Right lobe of liver (tissue), 6 donors: ENCODE measurements at places on chromosomes 3 and 15. TPM values are rescaled to one million over a fixed set of nuclear protein-coding genes. Genes with fewer than 3 reads are reported as not detected.

The BCHE gene
- 30.1 TPM for total RNA-seq

The INSYN1 gene
- total RNA-seq, result 0.33 TPM

- DNase-seq, result no peak
Observed at GRCh38 chr15:28876131-28876844, 9.5 kb upstream of the APBA2 start.

DNA sequence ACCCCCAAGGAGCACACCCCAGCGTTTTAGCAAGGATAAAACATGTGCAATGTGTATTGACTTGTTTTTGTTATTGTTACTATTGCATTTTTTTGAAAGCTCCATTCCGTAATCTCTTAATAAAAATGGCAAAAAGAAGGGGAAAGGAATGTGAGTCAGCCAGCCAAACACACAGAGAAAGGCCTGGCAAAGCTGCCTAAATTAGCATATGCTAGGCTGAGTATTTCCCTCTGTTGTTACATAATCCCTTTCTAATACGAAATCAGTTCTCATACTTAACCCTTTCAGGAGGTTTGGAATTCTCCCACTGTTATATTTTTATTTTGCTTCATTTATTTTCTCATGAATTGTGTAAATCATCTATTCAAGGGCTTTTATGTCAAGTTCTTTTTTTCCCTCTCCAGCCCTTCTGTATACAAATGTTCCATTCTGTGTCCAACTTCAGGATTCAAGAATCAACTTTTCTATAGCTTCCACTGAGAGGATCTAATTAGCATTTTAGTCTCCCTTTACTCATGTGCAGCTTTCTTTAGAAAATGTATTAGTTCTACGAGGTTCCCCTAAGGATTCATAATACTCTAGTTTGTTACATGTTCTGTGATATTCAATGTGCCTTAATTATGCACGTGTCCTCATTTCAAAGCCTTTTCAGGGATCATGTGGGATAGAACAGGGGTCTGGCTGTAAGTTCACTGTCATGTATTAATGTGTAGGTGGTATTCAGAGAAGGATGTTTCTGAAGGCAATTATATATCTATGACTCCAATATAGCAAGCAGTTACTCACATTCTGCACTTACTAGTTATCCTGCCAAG, 9.2 kb downstream of the CADM2 start:
- DNase-seq, result no peak

DNA sequence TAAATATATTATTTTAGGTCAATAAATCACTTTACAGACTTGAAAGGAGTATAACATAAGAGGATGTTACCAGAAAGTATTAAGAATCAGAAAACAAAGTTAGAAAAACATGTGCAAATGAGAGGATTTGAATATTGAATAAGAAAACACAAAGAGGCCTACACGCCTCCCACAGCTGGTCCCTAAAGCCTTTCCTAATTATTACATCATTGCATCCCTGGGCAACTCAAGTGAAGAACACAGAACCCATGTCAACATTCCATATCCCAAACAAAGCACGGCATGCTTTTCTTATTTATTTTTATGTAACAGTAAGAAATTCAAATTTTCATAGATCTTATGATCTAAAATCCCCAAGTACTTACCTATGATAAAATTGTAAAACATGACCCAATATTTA, 61.2 kb downstream of the HERC1 start:
- no peak for DNase-seq

DNA sequence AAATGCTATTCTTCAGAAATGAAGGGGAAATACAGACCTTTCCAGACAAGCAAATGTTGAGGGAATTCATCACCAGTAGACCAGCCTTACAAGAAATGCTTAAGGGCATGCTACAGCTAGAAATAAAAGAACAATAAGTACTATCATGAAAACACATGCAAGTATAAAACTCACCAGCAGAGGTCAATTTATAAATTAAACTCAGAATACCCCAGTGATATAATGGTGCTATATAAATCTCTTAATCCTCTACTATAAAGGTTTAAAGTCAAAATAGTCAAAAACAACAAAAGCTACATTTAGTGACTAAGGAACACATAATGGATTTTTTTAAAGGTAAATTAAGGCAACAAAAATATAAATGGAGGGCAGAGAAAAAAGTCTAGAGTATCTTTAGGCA, 142.5 kb downstream of the CPNE4 start:
- DNase-seq, result no peak

GRCh38 chr3:53361852-53362251, 14.5 kb upstream of the DCP1A start:
- no peak for DNase-seq

DNA sequence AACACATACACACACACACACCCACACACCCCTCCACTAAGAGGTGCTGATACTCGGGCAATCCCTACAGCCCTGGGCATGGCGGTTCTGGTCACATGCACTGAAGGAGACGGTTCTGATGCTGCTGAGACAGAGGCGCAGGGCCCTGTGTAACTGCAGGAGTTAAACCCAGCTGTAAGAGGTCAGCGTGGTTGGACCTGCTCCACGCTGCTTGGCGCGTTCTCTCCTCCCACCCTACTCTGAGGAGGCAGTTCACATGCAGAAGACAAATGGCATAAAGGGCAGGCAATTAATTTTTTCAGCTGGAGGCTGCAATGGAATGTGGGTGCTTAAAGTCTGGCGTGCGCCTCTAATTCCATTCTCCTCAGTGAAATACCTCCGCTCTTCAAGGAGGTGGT, 35.2 kb downstream of the GRK7 start:
- DNase-seq, result no peak

DNA sequence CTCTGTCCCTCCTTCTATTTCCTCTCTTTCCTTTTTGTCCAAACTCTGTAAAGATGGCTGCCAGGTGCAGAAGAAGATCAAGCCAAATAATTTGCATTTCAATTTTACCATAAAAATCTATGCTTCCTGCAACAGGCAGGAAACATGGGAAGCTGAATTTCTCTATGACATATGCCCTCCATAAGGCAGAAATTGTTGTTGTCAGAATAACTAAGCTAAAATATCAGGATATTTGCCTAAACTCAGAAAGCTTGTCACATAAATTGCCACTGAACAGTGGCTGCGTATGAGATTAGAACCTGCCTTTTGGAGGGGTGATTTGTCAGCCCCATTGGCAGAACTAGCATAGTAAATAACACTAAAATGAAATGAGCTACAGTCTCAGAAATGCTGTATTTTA, 288.3 kb upstream of the LMCD1 start:
- DNase-seq, result no peak

DNA sequence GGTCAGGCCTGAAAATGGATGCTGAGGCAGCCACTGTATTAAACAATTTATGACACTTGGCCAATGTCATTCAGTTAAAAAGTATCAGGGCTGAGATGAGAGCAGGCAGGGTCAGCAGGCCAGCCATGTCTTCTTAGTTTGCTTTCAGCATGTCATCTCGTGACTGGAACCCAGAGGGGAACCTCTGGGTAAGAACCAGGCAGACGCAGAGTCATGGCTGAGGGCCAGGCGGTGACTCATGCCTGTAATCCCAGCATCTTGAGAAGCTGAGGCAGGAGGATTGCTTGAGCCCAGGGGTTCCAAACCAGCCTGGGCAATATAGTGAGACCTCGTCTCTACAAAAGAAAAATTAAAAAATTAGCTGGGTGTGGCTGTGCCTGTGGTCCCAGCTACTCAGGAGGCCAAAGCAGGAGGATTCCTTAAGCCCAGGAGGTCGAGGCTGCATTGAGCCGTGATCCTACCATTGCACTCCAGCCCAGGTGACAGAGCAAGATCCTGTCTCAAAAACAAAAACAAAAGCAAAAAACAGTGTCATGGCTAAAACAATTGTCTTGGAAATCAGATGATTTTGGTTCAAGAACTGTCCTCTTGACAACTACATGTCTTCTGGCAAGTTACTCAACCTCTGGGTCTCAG, 11.7 kb downstream of the BCL2L10 start:
- peak; percentile 66 for DNase-seq

DNA sequence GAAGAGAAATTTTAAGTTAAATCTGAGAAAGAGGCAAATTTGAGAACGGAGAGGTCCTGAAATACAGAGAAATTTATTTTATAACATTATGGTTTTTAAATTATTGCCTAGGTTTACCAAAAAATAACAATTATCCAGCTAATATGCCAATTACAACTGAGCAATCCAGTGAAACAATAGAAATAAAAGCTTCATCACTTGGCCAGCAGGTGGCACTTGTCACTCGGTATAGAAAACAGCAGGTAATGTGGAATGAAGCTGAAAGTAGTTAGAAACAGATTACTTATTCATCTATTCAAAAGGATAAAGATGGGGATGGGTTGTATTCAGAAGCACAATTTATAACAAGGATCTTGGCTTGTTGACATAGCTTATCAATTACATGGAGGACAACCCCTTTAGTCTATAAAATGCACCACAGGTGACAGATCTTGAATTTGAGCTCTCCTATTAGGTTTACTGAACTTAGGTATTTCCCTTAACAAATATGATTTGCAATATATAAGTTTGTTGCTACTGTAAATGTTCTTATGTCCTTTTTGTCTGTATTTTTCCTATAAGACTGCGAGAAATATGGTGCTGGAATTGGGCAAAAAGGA, 70.1 kb upstream of the GUCA1C start:
- DNase-seq, result peak; percentile 31

DNA sequence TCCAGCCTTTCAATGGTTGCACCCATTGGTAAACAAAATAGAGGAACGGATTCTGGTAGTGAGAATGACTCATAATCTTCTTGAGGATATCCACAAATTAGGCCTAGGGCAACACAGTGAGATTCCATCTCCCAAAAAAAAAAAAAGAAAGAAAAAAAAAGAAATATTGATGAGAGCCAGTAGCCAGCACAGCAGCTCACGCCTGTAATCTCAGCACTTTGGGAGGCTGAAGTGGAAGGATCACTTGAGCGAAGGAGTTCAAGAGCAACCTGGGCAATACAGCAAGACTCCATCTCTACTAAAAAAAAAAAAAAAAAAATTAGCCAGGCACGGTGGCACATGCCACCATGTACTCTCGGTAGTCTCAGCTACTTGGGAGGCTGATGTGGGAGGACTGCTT, 51.9 kb downstream of the DENND4A start:
- no peak for DNase-seq
